ENCODE measurements at places on chromosomes 6 and 20.

DNA sequence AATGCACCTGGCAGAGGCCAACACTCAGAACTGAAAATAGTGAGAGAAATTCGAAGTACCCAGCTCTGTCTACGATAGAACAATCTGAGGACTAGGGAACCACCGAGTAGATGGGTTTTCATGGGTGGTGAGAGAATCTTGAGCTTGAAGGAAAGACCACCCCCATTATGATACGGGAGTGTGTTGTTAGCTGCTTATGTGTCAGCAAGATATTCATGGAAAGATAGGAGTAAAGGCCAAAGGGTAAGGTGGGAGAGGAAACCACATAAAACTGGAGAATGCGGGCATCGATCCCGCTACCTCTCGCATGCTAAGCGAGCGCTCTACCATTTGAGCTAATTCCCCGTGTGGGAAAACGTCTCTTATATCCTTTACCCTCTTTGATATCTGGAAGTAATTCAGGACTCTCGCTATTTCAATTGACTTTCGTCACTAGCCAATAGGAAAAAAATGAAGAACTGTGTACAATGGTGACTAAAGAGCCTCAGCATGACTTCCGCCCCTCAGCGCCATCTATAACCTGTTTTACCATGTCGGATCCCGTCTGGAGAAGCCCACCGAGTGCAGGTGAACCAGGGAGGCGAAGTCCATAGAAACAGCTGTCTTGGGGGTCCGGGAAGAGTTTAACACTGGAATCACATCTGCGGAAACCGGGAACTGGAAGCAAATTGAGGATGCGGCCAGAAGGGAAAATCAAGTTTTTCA, 25.0 kb upstream of the ABT1 start:
- DNase-seq: peak; percentile 89

DNA sequence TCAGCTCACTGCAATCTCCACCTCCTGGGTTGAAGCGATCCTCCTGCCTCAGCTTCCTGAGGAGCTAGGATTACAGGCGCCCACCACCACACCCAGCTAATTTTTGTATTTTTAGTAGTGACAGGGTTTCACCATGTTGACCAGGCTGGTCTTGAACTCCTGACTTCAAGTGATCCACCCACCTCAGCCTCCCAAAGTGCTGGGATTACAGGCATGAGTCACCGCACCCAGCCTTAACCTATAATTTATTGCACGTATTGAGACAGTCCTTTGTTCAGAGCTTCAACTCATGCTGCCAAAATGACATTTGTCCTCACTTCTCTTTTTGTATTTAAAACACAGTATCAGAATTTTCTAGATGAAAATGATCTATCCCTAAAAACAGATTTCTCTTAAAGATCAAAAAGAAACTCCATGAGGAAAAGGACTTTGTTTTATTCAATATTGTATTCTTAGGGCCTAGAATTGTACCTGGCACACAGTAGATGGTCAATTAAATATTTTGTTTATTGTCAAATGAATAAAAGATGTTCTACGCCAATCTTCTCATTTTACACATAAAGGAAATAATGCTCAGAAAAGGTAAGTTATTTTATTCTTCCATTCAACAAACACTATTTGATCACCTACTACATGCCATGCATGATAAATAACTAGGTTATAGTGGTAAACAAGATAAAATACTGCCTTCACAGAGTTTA, 10.8 kb downstream of the SERAC1 start:
- DNase-seq: no peak

GRCh38 chr6:2917801-2918445, 14.8 kb upstream of the SERPINB9 start:
- DNase-seq: no peak

GRCh38 chr6:11002176-11002575, 41.9 kb downstream of the ELOVL2 start:
- DNase-seq: no peak

GRCh38 chr6:25971187-25971821, 8.7 kb downstream of the TRIM38 start:
- DNase-seq: peak; percentile 84

- peak; percentile 62 for DNase-seq
These were observed 175.7 kb downstream of the ALDH8A1 start for GRCh38 chr6:134774201-134774638.

DNA sequence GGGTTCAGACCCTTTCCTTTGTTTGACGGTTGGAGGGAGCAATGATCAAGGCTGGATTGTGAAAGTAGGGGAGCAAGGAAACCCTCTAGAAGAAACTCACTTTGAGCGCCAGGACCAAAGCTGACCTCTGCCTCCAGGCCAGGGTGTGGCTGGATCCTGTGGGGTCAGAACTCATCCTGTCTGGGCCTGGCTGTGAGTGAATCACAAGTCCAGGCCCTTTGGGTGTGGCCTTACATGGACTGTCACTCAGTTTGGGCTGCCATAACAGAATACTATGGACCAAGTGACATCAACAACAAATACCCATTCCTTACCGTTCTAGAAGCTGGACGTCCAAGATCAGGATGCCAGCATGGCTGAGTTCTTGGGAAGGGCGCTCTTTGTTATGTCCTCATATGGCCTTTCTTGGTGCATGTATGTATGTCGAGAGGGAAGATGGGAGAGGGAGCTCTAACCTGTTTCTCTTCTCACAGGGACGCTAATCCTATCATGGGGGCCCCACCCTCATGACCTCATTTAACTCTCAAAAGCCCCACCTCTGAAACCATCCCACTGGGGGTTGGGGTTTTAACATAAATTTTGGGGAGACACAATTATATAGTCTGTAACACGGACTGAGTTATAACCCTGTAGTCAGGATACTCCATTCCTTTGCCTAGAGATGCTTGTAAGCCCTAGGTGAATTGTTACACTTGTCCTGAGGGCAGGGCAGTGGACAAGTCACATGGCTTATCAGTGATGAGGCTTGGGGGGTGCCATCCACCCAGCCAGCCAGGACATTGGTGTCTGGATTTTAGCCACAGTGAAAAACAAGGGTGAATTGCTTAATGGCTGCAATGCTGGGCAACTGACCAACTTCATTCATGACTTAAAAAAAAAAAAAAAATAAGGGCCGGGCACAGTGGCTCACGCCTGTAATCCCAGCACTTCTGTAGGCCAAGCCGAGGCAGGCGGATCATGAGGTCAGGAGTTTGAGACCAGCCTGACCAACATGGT, 80.0 kb downstream of the TRMT11 start:
- no peak for DNase-seq

DNA sequence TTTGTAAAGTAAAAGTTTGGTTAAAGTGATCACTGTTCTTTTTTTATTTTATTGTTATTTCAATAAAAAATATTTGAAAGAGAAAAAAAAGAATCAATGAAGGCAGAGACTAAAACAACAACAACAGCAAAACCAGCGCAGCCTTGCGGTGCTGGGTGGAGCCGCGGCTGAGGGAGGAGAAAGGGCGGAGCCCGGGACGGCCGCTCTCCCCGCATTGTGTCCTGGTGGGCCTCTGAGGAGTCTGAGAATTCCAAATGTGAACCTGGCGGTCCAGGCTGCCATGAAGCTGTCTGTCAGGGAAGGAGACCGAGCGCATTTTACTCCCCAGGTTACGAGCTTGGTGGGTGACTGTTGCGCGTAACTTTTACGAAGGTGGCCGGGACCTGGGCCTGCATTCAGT, 43.2 kb downstream of the TMEM242 start:
- no peak for DNase-seq

- DNase-seq: peak; percentile 27
These were observed 1.2 kb downstream of the TAB2 start for GRCh38 chr6:149318581-149319286.

All from astrocyte of the spinal cord (primary cell).